Effector memory CD4-positive, alpha-beta T cell (primary cell): ENCODE measurements at places on chromosomes 2 and 18.

GRCh38 chr2:11677136-11678055 lies 7.4 kb upstream of the NTSR2 start:
- no peak for DNase-seq

- no peak for DNase-seq
Measured at GRCh38 chr2:165874445-165875039, 79.0 kb downstream of the TTC21B start.

DNA sequence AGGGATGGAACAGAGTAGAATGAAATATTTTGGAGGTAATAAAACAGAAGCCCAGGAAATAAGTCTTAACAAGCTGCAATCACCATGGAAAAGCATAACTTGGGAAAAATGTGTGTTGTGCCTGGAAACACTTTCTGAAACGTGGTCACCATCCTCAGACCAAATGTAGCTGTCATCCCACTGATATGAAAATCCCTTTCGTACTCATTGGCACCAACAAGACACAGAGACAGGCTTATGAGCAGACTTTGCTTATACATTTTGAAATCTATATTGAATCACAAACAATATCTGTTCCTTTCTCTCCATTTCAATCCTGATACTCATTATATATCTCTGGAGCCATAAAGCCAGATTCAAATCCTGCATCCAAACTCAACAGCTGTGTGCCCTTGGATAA lies 28.7 kb downstream of the MREG start:
- no peak for DNase-seq

- no peak for DNase-seq
Measured at GRCh38 chr2:156129227-156129626, 203.3 kb downstream of the NR4A2 start.

DNA sequence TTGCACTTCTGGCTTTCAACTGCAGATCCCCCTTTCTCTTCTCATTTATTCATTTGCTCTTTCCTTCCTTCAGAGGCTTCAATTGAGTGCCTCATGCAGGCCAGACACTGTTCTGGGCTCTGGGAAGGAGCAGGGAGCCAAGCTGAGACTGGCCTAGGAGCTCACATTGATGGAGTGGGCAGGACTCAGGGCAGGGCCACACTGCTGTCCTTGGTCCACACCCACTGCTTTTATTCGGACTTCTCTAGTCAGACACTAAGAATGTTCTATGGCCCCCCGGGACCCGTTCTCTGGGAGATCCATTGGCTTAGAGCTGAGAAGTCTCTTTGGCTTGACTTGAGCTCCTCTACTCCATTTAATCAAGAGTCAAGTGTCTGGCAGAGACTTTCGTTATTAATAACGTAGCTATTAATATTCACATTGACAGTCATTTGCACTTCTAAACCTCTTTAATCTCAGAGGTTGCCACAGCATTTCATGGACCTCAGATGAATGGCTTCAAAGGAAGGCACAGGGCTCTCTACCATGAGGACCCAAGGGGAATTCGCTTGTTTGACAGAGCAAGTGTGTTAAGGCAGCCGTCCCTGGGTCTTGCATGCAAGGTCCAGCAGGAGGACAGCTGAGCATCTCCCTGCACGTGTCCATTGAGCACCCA lies 20.1 kb downstream of the SH3RF3 start:
- no peak for DNase-seq

GRCh38 chr2:220348206-220348605 lies 720.8 kb downstream of the SLC4A3 start:
- no peak for DNase-seq

DNA sequence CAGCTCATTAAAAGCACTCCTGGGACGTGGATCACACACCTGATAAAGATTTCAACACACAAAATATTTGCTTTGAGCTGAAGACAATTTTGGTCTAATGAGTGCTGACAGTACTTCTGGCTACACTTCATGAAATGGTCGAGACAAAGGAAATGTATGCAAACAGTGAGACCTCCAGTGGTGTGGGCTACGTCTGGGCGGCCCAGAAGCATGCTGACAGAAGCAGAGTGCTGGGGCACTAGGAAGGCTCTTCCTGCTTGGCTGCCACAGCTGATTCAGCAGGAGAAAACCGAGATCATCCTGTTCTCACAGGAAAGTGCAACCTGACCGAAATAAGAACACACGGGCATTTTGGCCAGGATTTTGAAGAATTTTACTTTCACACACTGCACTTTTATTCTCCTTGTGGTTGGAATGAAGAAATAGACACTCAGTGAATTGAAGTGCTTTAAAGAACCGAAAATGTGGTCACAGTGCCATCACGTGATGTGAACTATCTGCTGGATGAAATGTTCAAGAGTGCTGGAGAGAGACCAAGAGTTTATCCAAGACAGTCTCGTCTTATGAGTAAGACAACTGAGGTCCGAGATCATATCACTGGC lies 149.5 kb downstream of the CCBE1 start:
- DNase-seq, result no peak

DNA sequence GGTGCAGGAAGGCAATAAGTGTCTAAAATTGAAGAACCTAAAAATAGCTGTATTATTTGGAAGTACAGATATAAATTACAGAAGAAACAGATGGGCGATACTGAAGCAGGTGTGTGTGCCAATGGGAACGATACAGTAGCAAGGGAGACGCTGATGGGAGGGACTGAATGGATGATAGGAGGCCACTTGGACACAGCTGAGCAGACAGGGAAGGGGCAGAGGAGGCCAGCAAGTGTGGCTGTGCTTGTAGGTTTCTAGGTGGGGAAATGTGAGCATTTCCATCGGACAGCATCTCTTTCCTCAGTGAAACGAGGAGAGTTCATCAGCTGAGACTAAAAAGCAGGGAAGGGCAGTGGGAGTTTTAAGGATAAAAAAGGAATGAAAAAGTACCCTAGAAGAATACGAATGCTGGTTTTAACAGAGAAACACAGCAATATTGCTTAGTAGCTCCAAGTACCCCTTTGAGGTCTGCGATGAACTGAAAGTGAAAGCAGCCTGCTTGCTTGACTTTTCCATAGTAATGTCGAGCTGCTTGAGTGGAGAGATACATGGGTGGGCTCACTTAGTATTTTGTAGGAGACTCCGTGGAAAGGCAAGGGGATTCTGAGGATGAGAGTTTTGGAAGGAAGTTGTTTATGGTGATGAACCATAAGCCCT lies 91.7 kb upstream of the EPC2 start:
- DNase-seq, result no peak

- DNase-seq, result no peak
Measured at GRCh38 chr2:144111437-144111836, 408.5 kb downstream of the ZEB2 start.

DNA sequence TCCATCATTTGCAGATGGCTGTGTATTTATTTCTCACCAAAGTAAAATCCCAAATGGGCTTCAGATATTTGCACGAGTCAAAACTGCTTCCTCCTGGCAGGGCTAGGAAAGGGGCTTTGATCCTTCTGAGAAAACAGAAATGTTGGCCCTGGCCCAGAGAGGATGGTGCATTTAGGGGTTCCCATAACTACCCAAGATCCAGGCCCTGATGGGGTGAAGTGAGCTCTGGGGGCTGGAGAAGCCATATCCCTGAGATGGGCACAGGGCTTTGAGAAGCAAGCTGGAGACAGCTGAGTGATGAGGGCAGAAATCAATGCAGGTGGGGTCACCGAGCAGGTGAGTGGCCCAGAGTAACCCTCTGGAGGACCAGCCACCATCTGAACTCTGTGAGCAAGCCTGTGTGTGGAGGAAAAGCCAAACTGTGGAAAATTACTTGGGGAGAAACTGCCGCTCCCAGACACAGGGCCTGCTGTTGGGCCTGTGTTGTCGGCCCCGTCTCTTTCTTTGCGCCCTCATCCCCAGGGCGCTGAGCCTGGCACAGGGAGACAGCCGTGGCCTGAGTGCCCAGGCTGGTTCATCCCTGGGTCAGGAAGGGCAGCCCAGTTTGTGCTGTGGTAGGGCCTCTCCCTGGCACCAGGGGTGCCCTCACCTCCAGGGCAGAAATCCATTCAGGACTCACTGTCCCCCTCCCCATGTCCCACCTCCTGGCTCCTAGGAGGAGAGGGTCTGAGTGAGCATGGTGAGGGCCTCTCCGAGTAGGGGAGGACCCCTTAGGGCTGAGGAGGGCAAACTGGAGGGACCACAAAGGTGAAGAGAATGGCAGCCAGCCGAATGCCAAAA lies 167.8 kb upstream of the HAAO start:
- DNase-seq, result no peak

DNA sequence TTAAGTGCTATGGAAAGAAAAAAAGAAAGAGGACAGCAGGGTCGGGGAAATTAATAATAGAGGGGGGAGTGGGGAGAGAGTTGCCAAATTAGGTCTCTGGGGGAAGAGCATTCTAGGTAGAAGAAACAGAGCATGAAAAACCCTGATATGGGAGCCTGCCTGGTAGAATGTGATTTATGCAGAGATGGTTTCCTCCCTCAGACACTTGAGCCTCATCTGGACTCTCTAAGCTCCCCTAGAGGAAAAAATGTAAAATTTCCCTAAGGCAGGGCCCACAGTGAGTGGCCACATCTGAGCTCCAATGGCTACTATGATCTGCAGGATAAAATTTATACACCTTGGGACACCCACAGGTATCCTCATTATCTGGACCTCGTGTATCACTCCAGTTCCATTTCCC lies 20.6 kb upstream of the EPAS1 start:
- no peak for DNase-seq

- no peak for DNase-seq
Measured at GRCh38 chr2:45585267-45585861, 25.7 kb downstream of the SRBD1 start.

- DNase-seq, result no peak
Measured at GRCh38 chr2:14235667-14236066, 396.9 kb upstream of the LRATD1 start.

DNA sequence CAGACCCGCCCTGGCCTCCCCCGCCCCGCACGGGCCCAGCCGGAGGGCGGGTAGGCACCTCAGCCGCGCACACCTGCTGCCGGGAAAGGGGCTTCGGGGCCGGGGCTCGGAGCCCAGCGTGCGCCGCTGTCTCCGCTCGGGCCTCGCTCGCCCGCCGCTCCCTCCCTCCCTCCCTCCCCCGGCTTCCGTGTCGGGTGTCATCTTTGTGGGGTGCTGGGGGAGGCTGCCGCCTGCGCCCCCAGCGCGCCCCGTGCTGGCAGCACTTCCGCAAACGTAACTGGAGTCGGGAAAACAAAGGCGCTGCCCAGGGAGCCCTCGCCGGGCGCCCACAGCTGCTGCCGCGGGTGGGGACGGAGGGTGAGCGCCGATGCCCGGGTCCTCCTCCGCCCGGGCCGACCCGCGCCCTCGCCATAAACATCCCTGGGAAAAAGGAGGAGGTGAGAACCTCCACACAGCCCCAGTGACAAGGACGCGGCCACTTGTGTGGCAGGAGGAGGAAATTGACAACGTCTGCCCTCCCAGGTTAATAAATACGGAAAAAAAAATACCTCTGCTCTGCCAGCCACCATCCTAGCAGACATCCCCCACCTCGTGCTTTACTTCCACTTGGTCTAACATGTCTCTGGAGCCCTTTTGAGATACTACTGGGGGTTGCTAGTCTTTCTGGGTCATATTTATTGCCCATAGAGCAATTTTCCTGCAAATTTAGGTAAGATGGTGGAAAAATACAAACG lies 550 bp downstream of the MFSD6 start:
- peak; percentile 75 for DNase-seq

- no peak for DNase-seq
Measured at GRCh38 chr2:143808166-143808565, 678.9 kb downstream of the ARHGAP15 start.

- no peak for DNase-seq
Measured at GRCh38 chr2:217183471-217183870, 323.6 kb upstream of the TNP1 start.

DNA sequence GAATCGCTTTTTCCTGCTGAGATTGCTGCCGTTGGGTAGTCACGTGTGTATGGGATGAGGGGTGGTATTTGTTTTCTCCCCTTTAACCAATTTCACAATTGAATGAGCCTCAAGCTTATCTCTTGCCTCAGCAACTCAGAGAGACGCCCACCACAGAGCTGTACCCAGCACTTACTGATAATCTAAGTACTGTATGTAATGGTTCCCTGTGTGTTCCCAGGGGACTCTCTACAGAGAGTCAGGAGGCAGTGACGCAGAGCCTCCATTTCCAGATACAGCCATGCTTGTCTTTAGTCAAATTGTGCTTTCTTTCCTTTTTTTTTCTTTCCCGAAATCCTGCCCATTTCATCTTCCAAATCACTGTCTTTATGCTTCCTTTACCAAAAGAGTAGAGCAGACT lies 1102.1 kb upstream of the KLHL29 start:
- DNase-seq, result no peak

DNA sequence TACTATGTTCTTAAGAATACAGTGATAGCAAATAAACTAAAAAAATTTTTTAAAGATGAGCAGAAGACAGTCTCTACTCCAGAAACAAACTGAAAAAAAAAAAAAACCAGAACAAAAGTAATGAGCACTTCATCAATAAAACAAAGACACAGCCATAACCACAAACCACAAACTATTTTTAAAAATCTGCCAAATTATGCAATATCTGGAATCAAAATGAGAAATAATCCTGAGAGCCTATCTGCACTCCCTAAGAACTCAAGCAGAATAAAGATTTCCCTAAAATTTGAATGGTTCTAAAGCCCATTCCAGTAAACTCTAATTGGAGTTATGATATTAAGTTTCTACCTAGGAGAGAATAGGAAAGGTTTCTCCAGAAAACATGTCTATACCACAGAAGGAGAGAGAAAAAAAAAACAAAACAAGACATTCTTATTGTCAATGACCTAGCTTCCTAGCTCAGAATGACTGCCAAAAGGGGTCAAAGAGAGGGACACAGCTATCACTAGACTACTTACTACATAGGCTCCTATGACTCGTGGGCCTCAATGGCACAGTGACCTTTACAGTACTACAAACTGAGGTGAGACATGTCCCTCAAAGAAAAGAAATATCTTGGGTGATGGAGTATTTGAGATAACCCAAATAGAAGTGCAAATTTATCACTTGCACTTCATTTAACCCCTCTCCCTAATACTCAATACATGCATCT lies 262.8 kb downstream of the ZEB2 start:
- no peak for DNase-seq

- no peak for DNase-seq
Measured at GRCh38 chr18:10485475-10485874, 31.0 kb downstream of the APCDD1 start.

DNA sequence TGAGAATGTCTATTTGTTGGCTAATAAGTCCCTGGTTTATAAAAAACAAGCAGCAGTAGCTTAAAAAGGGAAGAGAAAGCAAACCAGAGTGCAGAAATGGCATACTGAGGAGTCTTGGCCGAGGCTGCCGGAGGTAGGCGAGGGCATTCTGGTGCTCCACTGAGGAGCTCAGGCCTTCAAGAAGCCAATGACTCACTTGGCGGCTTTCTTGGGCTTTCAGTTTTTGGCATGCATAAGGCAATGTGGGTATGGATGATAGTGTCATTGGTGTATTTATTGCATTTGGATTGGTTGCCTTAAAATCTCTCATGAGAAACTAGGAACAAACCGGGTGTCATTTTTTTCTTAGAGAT lies 119.6 kb upstream of the ARL5A start:
- no peak for DNase-seq
